ENCODE measurements at places on chromosomes 3 and 15.

DNA sequence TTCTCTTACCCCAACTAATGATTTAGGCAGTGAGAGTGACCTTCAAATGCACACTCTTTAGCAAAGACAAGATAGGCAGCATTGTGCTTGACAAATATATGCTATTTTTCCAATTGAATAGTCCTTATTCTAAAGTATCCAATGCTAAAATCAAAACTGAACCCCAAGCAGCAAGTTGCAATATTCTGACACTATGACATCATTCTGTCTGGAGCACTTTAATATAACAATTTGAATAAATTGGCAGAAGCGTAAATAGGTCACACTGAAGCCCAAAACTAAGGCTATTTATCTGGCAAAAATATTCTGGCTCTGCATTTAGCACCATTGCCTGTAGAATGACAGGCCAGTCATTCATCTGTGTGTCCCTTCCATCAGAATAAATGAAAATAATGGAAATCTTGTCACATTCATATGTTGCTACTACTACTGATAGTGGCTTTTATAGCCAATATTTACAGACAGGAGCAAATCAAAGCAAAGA, 2.9 kb downstream of the CBLB start:
- DNase-seq = no peak

- DNase-seq = no peak
These were observed 139.6 kb upstream of the ZBTB20 start for GRCh38 chr3:115286529-115287197.

GRCh38 chr3:122893754-122894668, 99.1 kb downstream of the SLC49A4 start:
- DNase-seq = no peak

GRCh38 chr15:64137226-64137833, 14.2 kb upstream of the SNX22 start:
- DNase-seq = no peak

DNA sequence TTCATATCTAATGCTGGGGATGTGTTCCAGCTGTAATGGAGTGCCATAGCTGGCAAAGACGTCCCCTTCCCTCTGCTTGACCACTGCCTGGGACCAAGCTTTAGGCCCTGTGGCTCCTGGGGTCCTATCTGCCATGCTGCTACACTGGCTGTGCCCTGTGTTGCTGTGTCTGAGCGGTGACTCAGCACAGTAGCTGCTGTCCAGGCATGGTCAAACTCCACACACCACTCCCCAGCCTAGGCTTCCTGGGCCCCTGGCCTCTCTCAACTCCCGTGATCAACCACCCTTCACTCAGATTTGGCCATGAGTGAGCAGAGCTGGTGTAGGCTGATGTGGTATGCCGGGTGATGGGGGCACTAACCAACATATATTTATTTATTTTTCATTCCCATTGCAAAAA, 27.0 kb downstream of the EPHB1 start:
- DNase-seq = no peak

DNA sequence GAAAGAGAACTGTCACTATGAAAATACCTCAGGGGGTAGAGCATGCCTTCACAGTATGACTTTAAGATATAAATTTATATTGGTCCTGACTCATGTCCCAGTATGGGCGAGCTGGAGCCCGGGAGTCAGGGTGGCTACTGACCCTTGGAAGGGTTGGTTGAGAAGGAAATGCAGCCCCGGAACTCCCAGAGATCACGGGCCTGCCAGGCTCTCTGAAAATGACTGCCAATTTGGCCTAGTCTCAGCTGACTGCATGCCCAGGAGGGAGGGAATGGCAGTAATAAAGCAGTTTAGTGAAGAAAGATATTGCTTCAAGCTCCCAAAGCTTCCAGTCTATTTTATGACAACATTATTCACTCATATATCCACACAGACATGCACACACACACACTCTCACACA, 299.0 kb downstream of the NR2F2 start:
- no peak for DNase-seq

- DNase-seq = no peak
These were observed 60.9 kb upstream of the ITGA11 start for GRCh38 chr15:68492855-68493254.

- no peak for DNase-seq
These were observed 251.1 kb downstream of the ULK4 start for GRCh38 chr3:41710646-41711388.

DNA sequence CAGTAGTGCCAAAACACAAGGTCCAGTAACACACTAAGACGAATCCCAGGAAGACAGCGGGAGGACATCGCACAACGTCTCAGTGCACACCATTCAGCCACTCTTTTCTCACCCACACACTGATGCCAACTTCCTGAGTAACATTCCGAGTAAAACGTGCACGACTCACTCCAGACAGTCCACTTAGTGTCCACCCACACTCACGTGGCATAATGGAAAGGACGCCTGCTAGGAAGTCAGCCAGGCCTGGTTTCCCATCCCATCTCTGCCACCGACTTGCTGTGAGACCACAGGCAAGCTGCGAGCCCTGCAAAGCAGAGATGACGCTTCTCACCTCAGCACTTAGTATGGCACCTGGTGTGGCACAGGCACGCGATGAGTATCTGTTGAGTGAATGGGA, 36.8 kb upstream of the VGLL4 start:
- no peak for DNase-seq
